A172 (cell line): ENCODE measurements at places on chromosomes 7 and 10. TPM values are rescaled to one million over a fixed set of nuclear protein-coding genes. Genes with fewer than 3 reads are reported as not detected.

DNA sequence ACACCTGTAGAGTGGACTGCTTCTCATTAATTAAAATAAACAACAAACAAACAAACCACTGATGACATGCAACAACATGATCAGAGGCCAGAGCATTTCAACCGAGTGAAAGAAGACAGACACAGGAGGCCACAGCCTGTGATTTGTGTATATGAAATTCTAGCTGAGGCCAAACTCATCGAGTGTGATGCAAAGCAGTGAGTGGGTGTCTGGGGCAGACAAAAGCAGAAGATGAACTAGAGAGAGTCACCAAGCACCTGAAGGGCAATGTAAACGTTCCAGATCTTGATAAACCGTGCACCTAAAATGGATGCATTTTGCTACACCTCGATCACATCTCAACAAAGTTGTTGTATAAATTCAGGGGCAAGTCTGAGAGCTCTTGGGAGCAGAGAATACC lies 108.4 kb downstream of the KLF6 start:
- no peak for DNase-seq

DNA sequence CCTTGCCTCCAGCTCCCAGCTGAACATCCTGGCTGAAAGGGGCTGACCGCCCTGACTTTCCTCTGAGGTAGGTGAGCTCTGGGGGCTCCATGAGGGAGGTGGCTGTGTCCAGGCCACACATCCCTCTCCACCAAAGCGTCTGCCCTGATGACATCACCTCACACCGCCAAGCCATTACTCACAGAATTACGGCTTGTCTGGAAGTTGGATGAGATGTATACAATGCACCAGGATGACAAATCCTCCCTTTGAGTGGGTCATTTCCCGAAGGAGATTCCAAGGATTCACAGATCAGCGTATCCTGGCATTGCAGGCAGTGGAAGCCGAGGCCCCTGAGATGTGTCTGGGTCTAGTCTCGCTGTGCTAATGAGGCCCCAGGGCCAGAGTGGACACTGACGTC lies 15.1 kb upstream of the RET start:
- peak; percentile 42 for DNase-seq

GRCh38 chr10:98402478-98402877 lies 12.5 kb downstream of the PYROXD2 start:
- no peak for DNase-seq

GRCh38 chr7:29795696-29796580 lies 10.4 kb upstream of the WIPF3 start:
- DNase-seq: no peak

DNA sequence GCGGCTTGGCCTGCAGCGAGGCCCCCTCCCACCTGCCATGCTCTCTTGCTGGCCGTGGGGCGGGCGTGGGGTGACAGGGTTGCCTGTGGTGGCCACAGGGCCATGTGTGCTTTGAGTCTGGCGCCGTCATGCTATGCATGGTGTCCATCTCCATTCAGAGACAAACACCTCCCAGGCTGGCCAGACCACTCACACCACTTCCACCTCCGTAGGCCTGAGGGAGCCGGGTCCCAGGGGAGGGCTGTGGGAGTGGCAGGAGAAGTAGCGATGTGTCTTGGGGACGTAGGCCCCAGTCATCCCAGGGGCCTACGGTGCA lies 65.5 kb downstream of the DNAJB6 start:
- no peak for DNase-seq

DNA sequence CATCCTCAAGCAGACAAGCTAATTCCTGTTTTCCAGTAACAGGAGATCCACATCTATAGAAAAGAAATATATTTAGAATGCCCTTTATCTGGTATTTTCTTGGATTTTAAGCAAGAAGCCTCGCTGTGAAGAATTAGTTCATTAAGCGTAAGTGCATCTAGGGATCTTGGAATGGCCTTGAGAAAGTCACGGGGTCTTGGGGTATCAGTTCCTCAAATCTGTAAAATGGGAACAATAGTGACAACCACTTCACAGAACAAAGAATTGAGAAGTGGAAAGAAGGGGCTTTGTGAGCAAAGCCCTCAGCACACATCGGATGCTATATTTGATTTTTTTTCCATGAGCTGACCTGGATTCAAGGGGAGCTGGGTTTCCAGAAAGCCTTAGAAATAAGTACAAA lies 32.3 kb upstream of the WDFY4 start:
- DNase-seq: no peak

- no peak for DNase-seq
Measured at GRCh38 chr10:21494191-21495001, 31.1 kb downstream of the SKIDA1 start.

DNA sequence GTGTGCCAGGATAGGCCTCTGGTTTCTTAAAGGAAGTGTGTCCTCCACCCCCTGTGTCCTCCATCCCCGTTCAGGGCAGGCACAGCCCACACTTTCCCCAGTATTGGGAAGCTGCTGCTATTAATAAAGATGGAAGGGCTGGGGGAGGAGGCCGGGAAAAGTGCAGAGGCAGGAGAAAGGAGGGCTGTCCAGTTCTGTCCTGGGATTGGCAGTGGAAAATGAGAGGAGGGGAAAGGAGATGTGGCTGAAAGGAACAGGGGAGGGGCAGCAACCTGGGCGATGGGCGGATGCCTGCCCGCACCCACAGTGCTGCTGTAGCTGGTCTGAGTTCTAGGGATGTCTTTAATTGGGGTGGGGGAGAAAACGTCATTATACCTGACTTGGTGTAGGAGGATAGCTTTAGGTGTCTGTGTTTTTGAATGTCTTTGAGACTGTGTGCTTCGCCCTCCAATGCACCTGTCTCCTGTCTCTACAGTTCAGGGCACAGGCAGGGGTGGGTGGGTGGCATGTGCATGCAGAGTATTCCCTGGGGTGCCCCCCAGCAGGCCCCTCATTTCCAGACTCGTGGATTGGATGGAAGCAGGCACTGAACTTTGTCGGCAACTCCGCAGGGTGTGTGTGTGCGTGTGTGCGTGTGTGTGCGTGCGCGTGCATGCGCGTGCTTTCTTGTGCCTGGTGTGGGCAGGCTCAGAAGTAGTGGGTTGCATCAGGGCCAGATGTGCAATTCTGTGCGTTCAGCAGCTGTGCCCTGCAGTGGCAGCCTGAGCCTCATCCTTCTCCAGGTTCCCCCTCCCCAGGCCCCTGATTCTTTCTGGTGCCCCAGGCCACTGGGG lies 2.5 kb downstream of the TRIM8 start:
- no peak for DNase-seq

GRCh38 chr7:67635271-67635670 lies 638.6 kb downstream of the TYW1 start:
- no peak for DNase-seq

DNA sequence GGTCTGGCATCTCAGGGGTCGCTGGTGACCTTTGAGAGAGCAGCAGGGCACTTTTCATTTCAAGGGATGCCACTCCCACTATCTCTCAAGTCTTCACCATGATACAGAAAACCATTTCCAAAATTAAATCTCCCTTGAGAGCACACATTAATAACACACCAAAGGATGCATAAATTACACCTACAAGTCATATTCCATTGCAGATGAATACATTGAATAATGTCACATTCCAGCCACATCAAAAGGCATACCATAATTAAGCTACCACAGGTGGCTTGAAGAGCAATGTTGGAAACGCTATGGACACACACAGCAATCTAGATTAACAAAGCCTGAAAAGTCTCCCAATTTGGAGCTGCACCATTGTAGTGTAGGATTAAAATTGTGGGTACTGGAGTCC lies 353.3 kb upstream of the ZMIZ1 start:
- DNase-seq: no peak

DNA sequence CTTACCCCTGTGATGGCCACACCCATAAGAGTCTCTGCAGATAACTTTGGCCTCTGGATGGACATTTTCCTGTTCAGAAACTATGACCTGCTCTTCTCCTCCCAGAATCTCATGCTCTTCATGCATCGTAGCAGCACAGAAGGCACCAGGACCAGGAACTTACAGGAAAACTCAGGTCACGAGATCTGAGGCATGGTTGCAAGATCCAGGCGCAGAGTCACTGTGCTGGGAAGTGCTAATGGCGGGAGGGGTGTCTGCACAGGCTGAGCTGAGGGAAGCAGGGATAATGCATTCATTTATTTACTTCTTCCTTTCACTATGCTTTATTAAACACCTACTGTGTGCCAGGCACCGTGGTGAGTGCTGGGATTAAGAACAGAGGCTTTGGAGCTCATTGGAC lies 48.2 kb upstream of the LOXL4 start:
- DNase-seq: no peak

DNA sequence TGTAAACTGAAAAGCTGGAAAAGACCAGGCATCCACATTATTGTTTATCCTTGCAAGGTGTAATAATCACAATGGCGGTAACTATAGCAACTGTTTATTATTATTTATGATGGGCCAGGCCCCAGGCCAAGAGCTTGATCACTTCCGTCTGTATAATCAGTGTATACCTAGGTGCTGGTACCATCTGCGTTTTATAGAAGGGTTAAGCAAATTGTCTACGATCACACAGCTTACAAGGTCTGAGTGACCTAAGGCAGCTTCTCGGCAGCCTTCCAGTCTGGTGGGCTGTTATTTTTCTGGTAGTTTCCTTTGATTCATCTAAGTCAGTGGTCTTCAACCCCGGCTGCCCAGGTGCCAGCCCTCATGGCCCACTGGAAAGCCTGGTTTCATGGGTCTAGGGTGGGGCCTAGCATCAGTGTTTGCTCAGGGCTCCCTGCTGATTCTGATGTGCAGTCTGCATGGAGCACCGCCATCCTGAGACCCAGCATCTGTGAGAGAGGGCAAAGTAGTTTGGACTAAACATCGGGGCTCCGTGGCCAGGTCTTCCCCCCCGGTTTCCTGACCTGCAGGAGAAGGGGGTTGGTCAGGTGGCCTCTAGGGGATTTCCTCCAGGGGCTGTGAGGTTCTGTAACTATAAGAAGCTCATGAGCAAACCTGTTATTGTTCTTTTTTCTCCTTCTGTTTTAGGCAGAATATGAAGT lies 146.4 kb downstream of the RGS10 start:
- no peak for DNase-seq

GRCh38 chr7:85125651-85126131 lies 61.2 kb downstream of the SEMA3D start:
- no peak for DNase-seq

- no peak for DNase-seq
Measured at GRCh38 chr7:82964150-82964882, 198.4 kb downstream of the PCLO start.

- DNase-seq: peak; percentile 35
Measured at GRCh38 chr10:58660575-58661255, 148.0 kb downstream of the BICC1 start.

- no peak for DNase-seq
Measured at GRCh38 chr10:82319074-82319473, 444.1 kb downstream of the NRG3 start.

DNA sequence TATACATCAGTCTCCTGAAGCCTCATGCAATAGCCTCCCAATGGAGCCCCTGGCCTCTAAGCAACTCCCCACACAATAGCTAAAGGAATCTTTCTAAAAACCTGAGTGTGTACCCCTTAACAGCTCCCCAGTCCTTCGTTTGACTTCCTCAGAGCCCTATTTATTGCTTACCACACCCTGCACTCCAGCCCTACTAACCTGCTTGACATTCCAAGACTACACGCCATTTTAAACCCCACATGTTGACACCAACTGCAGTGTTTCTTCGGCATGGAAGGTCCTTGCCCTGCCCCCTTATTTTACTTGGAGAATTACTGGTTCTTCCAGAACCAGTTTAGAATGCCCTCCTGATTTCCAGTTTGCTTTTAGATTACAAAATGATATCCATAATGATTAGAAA lies 10.8 kb downstream of the SRPK2 start:
- no peak for DNase-seq

GRCh38 chr10:14569274-14570060 lies 205.2 kb downstream of the FAM107B start:
- no peak for DNase-seq

DNA sequence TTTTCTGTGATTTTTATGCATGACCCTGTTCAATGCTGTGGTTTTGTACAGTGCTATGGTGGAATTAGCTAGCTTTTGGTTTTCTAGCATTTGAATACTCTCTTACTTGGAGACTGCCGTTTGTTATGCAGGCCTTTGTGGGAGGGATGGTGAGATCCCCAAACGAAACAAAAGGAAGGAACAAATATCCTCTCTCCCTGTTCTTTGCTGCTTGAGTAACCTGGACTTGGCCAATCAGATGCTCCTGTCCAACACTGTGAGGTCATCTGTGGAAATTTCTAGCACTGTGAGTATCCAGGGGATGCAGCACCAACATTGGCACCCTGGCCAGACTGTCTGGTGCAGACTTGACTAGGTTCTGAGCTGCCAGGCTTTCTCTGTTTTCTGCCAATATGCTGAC lies 314.4 kb downstream of the ANKRD30A start:
- DNase-seq: no peak

DNA sequence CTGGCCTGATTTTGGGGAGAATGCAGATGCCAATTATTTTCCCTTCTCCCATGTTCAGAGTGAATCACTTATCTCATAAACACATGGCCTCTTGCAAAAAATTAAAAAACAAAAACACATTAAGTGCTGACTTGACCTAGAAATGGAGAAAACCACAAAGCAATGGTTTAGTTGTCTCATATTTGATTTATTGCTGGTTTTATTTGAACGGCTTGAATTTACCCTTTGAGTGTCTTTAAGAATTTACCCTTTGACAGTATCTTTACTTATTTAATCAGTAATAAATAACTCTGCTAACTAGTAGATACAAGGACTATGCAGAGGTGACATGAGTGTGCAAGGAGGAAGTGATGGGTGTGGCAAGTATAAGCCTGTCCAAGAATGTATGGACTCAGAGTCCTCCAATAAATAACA lies 68.1 kb upstream of the GSDME start:
- DNase-seq: peak; percentile 54

DNA sequence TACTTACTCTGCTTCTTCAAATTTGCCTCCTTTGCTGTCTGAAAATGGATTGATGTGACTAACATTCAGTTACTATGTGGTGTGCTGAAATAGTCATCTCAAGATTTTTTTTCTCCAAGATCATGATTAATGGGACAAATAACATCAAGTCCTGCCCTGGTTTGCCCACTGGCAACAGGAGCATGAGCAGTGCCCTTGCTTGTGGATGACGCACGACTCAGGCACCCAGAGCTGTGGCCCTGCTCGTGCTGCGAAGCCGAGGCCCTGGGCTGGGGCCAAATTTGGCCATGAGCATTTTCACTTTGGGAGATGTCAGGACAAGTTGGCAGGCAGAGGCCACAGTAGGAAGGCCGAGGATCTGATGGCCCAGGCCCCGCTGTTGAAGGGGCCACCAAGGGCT lies 239.8 kb upstream of the IGFBP3 start:
- DNase-seq: peak; percentile 54

The FOXP2 gene
- 0.12 and 0.14 TPM in 2 replicates for total RNA-seq

The EPC1 gene
- 8.9 and 22.2 TPM in 2 replicates for total RNA-seq

The OR2F2 gene
- not detected in 2 replicates for total RNA-seq

The FFAR4 gene
- not detected in 2 replicates for total RNA-seq

The NUTM2E gene
- total RNA-seq: 0.07 TPM in 1 of 2 replicates, not detected in the other

The SLIT1 gene
- not detected in 2 replicates for total RNA-seq

The PRPS1L1 gene
- total RNA-seq: not detected in 2 replicates

The PRF1 gene
- not detected in 2 replicates for total RNA-seq
